ENCODE measurements at places on chromosomes 3 and 15. TPM values are rescaled to one million over a fixed set of nuclear protein-coding genes. Genes with fewer than 3 reads are reported as not detected.

Gene CSTA
- not detected for total RNA-seq

DNA sequence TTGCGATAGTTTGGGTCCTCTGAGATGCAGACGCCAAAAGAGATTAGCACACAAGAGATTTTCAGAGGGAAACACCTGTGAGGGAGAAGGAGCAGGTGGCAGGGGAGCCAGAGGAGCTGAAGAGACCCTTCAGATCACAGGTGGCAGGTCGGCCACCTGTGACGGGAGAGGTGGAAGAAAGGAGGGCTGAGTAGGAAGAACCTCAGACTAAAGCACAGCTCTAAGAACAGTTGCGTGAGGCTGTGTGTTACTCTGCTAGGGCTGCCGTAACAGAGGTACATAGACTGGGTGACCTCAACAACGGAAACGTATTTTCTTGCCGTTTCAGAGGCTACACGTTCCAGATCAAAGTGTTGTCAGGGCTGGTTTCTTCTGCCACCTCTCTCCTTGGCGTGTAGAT lies 38.5 kb downstream of the C2CD4A start:
- DNase-seq = no peak

GRCh38 chr3:125351814-125352456 lies 23.2 kb downstream of the ZNF148 start:
- no peak for DNase-seq

Gene SEMA3G
- total RNA-seq = 0.21 TPM

GRCh38 chr3:53708001-53708621 lies 138.1 kb downstream of the CHDH start:
- DNase-seq = no peak

DNA sequence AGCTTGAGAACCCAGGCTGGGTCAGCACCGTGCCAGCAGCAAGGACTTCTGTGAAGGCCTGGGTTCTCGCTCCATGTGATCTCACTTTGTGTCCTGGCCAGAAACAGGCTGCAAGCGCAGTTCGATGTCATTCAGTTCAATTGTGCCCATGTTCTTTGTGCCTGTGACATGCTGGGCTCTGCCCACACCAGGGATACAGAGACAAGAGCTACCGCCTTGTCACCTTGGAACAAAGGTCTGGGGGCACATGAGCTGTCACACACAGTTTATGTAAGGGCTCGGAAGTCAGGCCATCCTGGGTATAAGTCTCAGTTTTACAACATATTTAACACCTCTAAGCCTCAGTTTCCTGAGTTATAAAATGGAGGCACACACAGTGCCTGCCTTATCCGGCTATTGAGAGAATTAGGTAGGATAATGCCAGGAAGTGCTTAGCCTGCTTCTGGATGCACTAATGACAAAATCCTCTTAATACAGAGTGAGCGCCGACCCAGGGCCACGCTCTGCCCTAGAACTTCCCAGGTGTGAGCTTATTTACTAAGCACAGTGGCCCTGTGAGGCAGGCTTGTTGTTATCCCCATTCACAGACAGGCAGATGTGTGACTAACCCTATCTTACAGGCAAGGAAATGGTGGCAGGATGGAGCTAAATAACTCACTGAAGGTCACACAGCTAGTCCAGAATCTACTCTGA lies 50.4 kb upstream of the LIMD1 start:
- DNase-seq = no peak

DNA sequence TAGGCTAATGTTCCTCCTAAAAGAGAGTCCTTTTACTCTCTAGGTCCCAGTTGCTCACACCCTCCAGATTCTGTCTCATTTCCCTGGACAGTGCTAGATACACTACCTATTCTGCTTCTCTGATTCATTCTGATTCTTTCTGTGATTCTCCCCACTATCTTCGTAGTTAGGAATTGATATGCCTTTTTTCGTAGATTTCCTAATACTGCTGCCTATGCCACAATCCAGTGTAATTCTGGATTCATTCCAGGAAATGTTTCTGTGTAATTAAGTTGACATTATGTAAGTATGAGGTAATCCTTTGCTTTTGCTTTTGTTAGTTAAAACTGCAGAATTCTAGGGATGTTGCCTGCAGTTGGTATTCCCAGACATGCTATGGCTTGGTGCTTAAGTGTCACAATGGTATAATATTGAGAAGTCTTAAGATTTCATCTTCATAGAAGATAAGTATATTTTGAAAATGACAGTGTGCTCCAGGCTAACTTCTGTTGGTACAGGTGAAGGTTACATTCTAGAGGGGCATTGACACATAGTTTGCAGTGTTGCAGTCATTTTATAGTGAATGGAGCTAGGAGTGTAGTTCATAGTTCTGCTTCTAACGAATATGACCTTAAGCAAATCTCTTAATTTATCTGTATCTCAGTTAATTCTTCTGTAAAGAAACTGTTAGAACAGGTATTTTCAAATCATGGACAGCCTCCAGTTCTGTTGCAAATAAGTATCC lies 54.3 kb downstream of the RIOX2 start:
- no peak for DNase-seq

DNA sequence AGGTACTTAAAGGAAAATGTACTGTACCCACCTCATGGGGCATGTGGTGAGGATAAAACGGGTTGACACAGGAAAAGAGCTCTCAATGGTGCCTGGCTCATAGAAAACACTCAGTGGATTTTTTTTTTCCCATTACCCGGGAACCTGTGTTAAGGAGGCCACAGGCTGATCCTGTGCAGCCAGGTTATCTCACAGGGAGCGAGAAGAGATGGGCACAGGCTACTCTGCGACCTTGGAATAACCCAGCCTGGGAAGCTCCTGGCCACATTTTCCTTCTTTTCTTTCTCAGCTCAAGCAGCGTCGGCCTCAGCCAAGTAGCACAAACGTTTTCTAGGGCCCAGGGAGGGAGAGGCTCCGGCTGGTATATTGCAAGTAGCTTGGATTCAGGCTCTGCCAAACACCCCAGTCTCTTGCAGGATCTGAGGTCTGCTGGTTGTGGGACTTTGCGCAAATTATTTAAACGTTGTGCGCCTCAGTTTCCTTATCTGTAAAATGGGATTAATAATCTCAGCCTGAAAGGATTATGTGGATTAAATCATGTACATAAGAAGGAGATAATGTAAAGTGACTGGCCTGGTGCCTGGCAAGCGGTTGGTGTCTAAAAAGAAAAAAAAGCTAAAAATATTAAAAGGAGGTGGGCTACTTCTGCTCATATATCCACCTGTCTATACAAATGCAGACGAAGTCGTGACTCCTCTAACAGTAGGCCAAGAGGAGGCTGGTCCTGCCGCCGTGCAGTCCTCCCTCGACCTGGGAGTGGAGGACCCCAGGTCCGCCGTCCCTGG lies 2.2 kb downstream of the FURIN start:
- DNase-seq = no peak

Gene GUCA1C
- not detected for total RNA-seq

- no peak for DNase-seq
These were observed 254.1 kb upstream of the CTDSPL start for GRCh38 chr3:37607604-37608003.

Gene BOC
- 3.4 TPM for total RNA-seq

- no peak for DNase-seq
These were observed 378.2 kb upstream of the THBS1 start for GRCh38 chr15:39202641-39203040.

GRCh38 chr3:123760817-123761216 lies 123.3 kb downstream of the MYLK start:
- no peak for DNase-seq

Gene ROBO1
- 38.2 TPM for total RNA-seq

GRCh38 chr3:165805946-165806561 lies 31.2 kb downstream of the BCHE start:
- no peak for DNase-seq

GRCh38 chr15:99986297-99987118 lies 253.3 kb upstream of the LYSMD4 start:
- DNase-seq = no peak

DNA sequence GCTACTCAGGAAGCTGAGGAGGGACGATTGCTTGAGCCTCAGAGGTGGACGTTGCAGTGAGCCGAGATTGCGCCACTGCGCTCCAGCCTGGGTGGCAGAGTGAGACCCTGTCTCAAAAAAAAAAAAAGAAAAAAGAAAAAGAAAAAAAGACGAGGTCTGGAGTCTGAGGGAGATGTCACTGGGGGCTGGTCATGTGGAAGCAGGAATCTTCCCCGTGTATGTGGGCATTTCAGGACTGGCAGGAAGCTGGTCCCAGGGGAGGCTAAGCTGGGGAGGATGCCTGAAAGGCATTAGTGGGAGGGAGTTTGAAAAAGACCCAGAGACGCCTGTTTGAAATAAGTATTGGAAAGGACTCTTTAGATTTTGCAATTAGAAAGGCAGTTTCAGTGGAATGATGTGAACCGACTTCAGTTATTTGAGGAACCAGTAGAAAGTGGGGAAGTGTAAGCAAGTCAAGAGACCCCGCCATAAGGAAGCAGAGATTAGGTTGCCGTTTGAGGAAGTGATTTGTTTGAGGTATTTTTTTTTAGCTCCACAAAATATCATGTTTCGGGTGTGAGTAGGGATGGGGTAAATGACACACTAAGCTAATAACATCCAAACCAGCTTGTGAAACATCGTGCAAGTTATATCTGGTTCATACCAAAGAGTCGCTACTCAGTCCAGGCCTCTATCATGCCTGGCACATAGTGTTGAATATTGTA lies 55.5 kb downstream of the ST6GAL1 start:
- no peak for DNase-seq

DNA sequence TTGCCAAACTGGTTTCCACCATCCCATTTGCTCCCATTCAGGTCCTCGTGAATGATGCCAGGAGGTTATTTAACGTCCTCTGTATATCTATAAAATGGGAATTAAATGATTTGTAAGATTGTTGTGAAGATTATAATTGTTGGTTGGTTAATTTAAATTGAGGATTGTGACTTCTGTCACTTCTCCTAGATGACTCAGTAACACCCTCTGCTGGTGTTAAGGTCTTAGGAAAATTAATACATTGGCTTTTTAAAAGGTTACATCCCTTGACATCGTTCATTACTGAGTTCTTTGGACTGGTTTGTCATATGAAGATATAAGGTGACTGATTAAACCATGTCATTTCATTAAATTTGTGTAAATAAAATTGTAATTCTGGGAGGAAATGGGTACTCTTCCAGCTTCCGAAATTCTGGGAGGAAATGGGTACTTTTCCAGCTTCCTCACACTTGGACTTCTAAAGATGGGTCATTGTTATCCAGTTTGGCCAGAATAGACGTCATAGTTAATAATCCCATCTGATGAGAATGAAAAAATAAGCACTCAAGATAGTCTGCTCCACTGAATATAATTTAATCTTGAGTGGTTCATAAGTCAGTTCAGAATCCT lies 33.3 kb upstream of the PAQR5 start:
- DNase-seq = no peak

DNA sequence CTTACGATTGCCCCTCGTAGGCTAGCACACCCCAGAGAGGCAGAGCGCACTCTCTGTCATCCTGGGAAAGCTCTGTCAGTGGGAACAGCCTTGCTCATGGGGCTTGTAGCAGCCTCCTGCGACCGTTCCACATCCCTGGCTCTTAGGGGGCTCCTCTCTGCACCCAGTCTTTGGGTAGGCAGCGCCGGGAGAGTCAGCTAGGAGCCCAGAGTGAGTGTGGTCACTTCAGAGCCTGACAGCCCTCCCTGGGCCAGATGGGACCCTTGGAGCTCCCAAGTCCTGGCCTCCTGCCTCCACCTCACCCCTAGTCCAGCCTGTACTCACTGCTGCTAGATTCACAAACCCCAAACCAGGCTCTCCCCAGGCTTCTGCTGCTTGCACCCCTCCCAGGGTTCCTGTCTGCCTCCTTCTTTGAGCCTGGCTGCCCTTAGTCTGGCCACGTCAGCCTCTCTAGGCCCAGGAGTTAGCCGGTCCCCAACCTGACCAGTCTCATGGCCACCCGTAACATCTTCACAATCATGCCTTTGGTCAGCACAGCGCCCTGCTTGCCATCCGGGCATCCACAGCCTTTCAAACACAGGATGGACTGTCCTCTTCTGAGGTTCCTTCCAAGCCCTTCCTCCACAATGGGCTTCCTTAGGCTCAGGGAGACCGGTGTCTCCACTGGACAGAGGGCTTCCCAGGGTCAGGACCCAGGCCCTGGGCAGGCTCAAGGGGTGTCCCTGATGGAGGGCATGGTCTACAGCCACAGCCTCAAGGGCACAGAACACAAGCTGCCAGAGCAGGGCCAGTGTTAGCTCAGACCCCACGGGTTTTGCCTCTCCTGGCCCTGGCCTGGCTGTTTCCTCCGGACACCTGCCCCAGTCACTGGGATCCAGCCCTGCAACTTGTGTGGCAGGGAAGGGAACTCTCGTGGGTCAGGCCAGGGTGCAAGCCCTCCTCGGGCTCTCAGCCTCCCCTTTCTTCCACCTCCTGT lies 4.6 kb downstream of the ACSBG1 start:
- no peak for DNase-seq

Measured in kidney epithelial cell (primary cell).